OCI-LY7 (cell line): ENCODE measurements at places on chromosomes 6 and 20. TPM values are rescaled to one million over a fixed set of nuclear protein-coding genes. Genes with fewer than 3 reads are reported as not detected.

The RAET1L gene
- total RNA-seq: not detected in 2 replicates

GRCh38 chr20:45311589-45312211 lies 3.6 kb upstream of the MATN4 start:
- DNase-seq: peak; percentile 25

The TGM3 gene
- total RNA-seq: not detected in 2 replicates

The SLC22A2 gene
- not detected in 2 replicates for total RNA-seq

The CYP39A1 gene
- total RNA-seq: 22.6 and 24.5 TPM in 2 replicates

The KCNB1 gene
- 0.07 TPM in 1 of 2 replicates, not detected in the other for total RNA-seq

GRCh38 chr20:37640600-37641561 lies 52.9 kb upstream of the CTNNBL1 start:
- DNase-seq: no peak

DNA sequence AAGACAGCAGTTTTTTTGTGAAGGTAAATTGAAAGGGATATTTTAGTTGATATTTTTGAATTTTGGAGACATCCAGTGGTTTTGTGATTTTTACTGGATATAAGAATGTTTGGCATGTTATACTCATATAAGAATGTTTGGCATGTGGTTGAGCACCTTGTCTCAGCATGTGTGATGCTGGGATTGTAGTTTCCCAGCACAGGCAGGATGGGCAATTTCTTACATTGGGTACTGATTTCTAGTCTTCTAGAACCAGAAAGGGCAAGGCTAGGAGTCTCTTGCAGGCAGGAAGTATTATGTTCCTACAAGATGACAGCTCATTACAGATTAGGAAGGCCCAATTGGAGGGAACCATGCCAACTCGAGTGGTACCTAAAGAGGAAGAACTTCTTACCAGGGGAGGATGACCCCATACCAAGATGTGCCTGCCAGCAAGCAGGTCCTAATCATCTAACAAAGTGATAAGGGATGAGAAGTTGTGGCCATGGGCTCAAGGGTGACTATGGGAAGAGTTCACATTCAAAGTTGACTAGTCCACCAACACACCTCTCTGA lies 377.8 kb downstream of the UTRN start:
- DNase-seq: no peak

- no peak for DNase-seq
These were observed 78.4 kb downstream of the NOL4L start for GRCh38 chr20:32506721-32507120.
